ENCODE measurements at places on chromosomes 11 and 22.

GRCh38 chr11:117130879-117131278 lies 13.2 kb upstream of the PAFAH1B2 start:
- DNase-seq: no peak

- DNase-seq: no peak
Measured at GRCh38 chr11:29679996-29680395, 336.8 kb downstream of the KCNA4 start.

DNA sequence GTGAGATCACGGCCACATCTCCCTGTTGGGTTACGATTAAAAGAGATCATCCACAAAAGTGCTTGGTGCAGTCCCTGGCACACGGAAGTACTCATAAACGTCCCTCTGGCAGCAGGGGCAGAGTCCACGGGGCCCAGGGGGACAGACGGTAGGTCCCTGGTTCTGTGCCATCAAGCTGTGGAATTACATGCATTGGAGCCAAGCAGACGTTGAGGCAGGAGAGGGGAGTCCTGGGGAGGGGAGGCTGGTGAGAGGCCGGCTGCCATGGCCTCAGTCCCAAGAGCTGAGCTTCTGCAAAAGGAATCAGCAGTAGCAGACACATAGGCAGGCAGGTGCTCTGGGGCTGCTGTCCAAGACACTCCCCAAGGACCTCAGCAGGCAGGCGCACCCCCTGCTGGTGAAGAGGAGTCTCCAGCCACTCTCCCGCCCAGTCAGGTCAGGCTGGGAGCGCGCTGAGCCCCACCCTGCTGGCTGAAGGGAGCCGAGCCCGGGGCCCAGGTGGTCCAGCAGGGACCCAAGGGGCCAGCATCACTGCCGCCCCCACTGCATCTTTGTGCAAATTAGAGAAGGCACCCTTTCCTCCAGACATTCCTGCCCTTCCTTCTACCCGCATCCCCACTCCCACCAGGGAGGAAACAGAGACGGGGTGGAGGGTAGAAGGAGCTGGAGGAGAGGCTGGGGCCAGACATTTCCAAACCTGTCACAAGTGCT lies 7.6 kb upstream of the KCTD17 start:
- no peak for DNase-seq

DNA sequence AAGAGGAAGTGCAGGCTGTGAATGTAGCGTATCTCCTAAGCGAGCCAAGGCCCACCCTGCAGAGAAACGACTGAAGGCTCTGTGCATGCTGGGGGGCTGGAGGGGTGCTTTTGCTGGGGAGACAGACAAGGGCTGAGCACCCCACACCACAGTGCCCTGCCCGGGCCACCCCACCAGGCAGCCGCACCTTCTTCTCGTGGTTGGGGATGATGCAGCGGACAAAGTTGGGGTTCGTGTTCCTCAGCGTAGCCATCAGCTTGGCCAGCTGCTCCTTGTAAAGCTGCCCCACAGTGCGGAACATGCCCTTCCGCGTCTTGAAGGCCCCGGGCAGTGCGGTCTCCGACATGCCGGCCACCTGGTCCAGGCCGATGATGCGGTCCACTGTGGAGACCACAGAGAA lies 53.3 kb downstream of the APOL1 start:
- no peak for DNase-seq

GRCh38 chr11:129418039-129418438 lies 42.4 kb downstream of the BARX2 start:
- DNase-seq: no peak

GRCh38 chr11:133929401-133930052 lies 27.2 kb downstream of the IGSF9B start:
- no peak for DNase-seq

DNA sequence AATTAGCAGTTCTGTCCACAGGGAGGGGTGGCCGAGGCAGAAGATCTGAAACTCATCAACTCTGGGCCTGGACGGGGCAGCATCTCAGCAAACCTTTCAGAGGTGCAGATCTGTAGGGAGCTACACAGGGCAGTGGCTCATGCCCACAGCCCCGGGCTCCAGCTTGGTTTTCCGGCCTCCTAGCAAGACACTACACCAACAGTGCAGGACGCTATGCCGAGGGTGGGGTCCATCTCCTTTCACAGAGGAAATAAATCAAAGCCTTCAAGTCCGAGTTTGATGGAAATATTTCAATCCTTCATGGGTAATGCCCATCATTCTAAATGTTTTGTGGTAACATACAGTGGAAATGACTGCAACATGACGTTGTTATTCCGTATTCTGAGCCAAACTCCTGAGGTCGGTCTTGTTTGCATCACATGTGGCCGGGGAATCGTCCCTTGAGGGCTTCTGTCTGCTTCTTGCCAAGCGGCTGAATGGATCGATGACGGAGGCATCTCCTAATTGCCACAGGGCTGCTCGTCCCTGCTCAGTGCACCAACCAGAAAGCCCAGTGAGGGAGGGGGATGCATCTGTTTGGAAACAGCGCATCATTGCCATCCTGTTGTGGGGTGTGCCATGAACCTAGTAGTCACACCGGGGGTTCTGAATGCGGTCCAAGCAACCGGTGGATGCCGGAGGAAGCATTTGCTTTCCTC lies 30.0 kb downstream of the LINC01488 start:
- no peak for DNase-seq

GRCh38 chr11:2413742-2414579 lies 13.4 kb downstream of the TSSC4 start:
- no peak for DNase-seq

- DNase-seq: no peak
Measured at GRCh38 chr11:114102993-114103896, 43.7 kb downstream of the ZBTB16 start.

GRCh38 chr11:110907629-110908028 lies 195.4 kb upstream of the ARHGAP20 start:
- DNase-seq: no peak

- no peak for DNase-seq
Measured at GRCh38 chr11:72431846-72432245, 2.5 kb downstream of the CLPB start.

DNA sequence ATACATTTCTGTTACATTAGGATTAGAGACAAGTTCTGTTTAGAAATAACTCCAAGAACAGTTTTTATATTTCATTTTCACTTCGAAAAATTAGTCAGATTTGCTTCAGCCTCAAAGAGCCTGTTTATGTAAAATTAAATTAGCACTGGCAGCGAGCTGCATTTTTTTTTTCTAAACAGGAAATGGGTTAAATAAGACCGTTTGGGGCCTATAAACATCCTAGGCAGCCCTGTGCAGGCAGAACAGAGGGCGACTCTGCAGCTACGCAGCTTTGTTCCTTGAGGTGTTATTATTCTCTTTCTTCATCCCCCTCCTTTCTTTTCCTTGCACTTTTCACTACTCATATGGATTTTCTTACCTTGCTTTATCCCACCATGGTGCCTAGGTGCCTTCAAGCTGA lies 48.7 kb downstream of the CWC15 start:
- DNase-seq: no peak

DNA sequence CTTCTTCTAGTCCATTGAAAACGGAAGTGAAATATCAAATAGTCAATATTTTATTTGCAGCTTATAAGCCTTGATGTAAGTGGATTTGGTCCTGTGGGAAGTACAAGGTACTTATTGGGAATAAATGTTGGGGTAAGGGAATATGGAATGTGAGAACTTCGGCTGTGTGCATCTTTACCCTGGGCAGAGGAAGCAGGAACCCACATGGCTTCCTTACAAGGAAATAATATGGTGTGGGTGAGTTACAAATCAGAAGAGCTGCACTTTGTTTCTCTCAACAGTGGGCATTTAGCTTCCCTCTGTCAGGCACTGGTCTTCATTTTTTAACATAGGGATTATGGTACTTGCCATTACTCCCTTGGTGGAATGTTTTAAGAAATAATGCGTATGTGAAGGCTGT lies 77.9 kb downstream of the SCN3B start:
- DNase-seq: no peak

Data from stimulated activated CD8-positive, alpha-beta memory T cell treated with anti-CD3 and anti-CD28 coated beads, Interleukin-2, amount 100 ng/mL, for 1 hour (primary cell).